Body of pancreas (tissue), 4 donors: ENCODE measurements at places on chromosomes 4 and X. TPM values are rescaled to one million over a fixed set of nuclear protein-coding genes. Genes with fewer than 3 reads are reported as not detected.
A peak's percentile ranks its signal among the peaks of the same experiment; 100 is the strongest.

DNA sequence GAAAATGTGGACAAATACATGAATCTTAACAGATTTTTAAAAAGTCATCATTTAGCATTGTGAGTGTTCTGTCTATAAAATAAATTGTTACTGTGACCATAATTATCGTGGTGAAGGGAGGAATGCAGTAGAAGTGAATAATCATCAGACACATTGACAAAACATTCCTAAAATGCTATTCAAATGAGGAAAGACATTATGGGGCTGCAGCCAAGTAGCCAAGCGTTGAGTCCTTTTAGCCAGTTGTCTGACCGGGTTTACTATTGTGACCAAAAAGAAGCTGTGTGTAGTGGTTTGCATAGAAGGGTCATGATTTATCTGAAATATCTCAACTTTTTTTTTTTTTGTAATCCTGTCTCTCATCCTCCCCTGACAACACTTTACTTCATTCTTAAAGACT is 19.5 kb downstream of the WWC2 start:
- DNase-seq = no peak

DNA sequence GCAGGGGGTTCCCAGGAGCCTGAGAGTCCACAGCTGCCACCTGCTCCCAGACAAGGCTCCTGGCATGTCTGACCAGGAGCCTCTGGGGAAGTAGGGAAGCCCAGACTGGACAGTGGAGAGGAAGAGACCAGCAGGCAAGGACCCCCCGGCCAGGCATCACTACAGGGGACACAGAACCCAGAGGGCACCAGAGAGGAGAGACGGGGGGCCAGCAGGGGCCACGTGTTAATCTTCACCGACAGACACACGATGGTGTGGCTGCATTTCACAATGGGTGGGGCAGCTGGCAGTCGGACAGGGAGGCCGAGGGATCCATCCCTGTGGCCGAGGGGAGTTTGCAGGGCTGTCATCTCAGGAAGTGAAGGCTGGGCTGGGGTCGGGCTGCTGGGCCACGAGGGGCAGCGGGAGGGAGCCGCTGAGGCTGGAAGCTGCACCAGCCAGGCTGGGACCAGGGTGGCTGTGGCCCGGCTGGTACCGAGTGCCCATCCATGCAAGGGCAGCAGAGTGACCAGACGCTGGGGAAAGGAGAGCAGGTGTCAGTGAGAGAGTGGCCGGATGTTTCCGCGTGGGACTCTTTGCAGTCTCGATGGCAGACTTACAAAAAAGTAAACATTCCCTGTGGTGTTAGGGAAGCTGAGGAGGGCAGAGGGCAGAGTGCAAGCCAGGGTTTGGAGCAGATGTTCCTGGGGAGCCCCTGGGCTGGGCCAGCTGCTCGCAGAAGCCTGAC is 4.7 kb downstream of the PDE6B start:
- DNase-seq = no peak

DNA sequence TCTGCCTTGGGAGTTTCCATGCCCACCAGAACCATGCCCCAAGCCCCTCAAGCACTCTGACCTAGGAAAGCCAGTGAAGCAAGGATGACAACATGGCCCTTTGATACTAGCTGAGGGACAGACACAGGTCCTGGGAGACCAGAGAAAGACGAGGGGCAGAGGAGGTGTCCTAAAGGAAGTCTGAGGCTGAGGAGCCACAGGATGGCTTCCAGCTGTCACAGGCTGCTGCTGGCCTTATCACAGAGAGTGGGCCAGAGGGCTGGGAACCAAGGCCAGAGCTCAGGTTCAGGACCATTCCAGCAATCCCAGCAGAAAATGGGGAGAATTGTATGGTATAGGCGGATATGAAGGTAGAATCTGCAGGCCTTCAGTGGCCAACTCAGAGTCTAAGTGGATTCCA is 31.7 kb upstream of the MSANTD1 start:
- DNase-seq = no peak

DNA sequence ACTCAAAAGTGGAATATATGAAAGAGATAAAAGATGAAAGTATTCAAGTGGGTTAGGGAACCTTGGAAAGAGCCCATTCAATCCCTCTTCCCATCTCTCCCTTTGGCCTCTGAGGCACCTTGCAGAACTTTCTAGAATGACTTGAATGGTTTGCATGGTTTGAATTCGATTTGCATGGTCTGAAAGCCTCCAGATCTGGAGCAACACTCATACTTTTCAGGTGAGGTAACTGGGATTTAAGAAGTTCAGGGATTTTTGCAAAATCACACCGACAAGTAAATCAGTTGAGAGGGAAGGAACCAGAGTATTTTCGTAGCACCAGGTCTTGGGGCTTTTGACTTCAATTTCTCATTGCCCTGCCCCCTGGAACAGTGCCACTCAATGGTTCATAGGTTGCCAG is 476.0 kb upstream of the FTHL17 start:
- DNase-seq = no peak

The CLTRN gene
- total RNA-seq = 1.3 TPM

DNA sequence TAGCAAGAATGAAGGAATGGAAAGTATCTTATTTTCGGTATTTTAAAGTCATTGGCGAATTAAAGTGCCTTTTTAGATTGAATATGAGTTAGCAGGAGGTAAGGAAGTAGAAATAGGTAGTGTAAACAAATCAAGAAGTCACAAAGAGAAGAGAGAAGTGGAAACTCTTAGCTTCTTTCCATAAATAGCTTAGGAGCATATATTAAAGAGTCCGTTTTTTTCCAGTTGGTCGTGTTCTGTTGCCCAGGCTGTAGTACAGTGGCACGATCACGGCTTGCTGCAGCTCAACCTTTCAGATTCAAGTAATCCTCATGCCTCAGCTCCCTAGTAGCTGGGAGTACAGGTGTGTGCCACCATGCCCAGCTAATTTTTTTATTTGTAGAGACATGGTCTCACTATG is 56.4 kb downstream of the UBE2K start:
- DNase-seq = no peak

The DGAT2L6 gene
- total RNA-seq = not detected

DNA sequence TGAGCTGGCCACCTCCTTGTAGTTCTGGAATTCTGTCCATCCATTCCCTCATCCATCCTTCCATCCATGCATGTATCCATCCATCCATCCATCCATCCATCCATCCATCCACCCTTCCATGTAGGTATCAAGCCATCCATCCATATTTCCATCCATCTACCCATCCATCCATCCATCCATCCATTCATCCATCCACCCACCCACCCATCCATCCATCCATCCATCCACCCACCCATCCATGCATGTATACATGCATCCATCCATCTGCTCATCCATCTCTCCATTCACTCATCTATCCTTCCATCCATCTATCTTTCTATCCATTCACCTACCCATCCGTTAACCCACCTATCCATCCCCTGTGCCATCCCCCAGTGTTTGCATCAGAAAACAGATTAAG is 153.6 kb upstream of the STX18 start:
- DNase-seq = no peak

The BEX2 gene
- total RNA-seq = 9.9 TPM

DNA sequence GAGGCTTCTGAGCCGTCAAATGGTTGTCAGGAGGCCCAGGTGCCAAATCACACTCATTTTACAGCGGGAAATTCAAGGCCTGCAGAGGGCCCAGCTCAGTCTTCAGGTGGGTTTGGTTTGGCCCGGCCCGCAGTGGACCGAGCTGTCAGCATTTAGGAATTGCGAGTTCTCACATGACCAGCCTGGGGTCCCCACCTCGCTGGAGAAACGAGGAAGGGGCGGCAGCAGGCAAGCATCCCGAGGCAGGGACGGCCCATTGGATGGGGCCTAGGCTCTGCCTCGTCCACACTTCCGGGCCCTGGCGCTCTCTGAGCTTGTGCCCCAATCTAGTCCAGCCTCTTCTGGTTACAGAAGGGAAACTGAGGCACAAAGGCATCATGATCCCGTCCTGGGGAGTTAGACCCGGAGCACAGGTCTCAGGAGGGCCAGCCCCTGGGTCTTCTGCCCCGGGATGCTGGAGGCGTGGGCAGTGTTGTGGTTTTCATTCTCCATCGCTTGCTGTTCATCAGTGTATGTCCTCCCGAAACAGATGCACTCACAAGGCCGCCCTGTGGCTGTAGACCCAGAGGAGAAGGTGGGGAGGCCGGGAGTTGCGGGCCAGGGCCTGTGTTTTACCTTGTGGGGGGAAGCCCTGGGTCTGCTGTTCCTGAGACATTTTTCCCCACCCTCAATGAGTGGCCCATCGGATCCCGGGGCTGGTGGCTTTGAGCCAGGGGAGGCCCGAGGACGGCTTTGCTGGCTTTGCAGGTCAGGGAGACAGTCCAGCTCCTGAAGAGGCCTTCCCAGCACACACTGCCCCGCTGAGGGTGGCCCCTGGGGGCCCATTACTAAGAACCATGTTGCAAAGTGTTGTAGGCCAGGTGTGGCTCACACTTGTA is 8.9 kb downstream of the PSAPL1 start:
- DNase-seq = peak; percentile 5

DNA sequence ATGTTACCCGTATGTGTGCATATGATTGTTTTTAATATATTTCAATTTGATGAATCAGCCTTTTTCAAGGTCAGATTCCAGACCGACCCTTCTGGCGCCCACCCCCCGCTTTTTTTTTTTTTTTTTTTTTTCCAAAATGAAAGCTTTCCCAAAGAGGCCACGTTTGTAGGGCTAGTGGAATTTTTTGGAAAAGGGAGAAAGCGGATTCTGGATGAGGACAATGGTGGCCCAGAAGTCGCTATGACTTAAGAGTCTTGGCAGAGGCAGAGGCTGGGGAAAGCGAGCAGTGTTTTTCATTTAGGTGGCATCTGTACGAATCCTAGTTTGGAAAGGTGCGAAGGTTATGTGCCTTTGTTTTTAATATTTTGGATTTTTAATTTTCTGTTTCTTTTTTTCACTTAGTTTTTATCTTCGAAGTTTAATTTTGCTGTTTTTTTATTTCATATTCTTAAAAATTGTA is 14.6 kb downstream of the NDUFB11 start:
- DNase-seq = no peak

DNA sequence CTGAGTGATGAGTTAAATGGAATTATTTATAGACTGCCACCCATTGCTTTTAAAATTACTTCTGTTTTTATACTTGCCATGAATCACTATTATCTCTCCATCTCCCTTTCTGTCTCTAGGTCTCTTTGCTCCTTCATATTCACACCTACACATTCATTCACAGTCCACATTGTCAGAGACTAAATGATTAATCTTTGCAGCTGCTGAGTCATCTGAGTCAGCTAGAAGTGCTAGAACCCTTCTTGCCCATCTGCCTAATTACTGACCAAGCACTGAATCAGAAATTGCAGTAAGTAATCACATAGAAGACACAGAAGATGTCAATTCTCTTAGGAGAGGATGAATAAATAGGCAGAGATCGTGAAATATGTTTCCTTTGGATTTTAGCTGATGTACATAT is 31.6 kb upstream of the RPS6KA6 start:
- no peak for DNase-seq

DNA sequence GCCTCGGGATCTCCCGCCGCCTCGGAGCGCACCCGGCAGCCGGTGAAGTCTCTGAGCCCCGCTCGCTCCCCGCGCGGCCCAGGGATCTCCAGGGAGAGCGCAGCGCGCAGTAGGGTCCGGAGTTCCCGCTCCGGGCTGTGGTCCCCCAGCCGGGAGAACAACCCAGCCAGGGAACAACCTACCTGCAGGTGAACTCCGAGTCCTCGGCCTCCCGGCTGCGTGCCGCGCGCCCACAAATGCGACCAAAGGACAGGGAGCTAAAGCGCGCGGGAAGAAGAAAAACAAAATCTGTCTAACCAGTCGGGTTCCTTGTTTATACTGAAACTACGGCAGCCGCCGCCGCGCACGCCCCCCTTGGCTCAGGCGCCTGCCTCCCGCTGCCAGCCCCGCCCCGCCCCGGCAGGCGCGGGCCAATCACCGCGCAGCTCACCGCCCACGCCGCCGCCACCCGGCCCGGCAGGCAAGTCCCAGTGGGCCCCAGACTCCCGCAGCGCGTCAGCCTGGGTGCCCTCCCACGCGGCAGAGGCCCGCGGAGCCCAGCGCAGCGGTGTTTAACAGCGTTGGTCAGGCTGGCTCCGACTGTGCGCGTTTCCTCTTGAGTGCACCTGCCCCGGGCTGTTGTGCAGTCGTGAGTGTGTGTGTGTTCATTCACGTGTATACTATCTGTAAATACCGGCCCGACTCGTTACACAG is at the start of gene RASGEF1B:
Gene RASGEF1B (minus strand): TSS at position 320 of the 693 bp plus-strand sequence. CDS start 12,399 bp downstream, outside the sequence.
- peak; percentile 93 for DNase-seq

The TEX11 gene
- total RNA-seq = 0.66 TPM

DNA sequence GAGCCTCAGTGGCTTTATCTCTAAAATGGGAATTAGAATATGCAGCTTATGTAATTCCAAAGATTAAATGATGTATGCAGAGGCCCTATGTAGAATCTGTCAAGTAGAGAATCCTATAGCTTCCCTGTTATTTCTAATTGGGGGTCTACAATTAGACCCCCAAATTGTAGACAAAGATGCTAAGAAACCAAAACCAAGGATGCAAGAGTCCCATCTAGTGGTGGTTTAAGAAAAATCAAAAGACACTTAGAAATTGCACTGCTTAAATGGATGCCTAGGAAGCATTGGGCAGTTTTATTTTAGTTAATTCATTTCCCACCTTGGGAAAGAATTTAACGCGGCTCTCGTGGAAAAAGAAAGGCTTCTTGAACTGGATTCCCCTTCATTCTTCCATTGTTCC is 115.2 kb downstream of the GABRA2 start:
- DNase-seq = no peak

The SULT1B1 gene
- 1.8 TPM for total RNA-seq

- no peak for DNase-seq
Observed at GRCh38 chrX:39710776-39711175, 387.0 kb downstream of the BCOR start.

The AKAP14 gene
- total RNA-seq = not detected

- no peak for DNase-seq
Observed at GRCh38 chrX:110044346-110045249, 41.7 kb downstream of the TMEM164 start.

GRCh38 chr4:8859550-8860095 is 12.0 kb downstream of the HMX1 start:
- DNase-seq = no peak

The FANCB gene
- 4.4 TPM for total RNA-seq

- DNase-seq = no peak
Observed at GRCh38 chrX:42491137-42491907, 286.6 kb downstream of the PPP1R2C start.

- DNase-seq = peak; percentile 56
Observed at GRCh38 chr4:184385705-184386141, 88.6 kb downstream of the IRF2 start.

DNA sequence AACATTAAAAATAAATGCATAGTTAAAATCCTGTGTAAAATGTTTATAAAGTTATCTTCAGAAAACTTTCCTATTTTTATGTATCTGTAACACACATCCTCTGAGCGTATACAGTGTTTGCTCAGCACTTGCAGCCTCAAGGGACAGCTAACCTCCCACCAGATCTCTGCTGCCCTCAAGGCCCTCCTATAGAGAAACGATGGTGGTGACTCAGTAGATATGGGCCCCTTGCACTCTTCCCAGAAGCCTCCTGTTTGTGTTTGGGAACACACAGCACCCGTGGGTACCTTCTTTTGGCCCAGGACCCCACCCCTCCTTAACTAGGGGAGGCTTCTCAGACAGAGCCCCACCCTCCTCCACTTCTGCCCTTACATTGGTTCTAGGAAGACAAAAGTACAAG is 26.7 kb downstream of the PJA1 start:
- no peak for DNase-seq

GRCh38 chrX:68354879-68355628 is 78.2 kb downstream of the OPHN1 start:
- DNase-seq = no peak

GRCh38 chr4:13201241-13201640 is 282.9 kb downstream of the RAB28 start:
- DNase-seq = no peak

The DDIT4L gene
- total RNA-seq = not detected

The MAGEA11 gene
- total RNA-seq = not detected

- no peak for DNase-seq
Observed at GRCh38 chr4:2824836-2825381, 18.7 kb upstream of the ADD1 start.

- no peak for DNase-seq
Observed at GRCh38 chr4:498328-498904, 540 bp downstream of the ZNF721 start.

The CXCL11 gene
- total RNA-seq = not detected
